ENCODE measurements at places on chromosomes 6 and 20.

DNA sequence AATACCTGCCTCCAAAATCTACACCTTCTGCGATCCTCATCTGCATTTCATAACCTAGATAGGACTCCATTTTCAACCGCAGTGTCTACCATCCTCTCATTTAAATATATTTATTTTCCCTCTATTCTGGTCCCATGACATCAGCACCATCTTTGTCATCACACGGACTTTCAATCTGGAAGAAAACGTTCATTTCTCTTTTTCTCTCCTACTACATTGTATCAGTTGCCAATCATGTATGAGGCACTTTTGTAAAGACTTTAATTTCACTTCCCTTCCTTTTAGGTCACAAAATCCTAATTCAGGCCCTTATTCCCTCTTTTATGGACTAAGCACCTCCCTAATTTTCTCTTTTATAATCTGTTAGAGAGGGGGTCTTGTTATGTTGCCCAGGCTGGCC, 89.6 kb downstream of the PHACTR1 start:
- no peak for DNase-seq

DNA sequence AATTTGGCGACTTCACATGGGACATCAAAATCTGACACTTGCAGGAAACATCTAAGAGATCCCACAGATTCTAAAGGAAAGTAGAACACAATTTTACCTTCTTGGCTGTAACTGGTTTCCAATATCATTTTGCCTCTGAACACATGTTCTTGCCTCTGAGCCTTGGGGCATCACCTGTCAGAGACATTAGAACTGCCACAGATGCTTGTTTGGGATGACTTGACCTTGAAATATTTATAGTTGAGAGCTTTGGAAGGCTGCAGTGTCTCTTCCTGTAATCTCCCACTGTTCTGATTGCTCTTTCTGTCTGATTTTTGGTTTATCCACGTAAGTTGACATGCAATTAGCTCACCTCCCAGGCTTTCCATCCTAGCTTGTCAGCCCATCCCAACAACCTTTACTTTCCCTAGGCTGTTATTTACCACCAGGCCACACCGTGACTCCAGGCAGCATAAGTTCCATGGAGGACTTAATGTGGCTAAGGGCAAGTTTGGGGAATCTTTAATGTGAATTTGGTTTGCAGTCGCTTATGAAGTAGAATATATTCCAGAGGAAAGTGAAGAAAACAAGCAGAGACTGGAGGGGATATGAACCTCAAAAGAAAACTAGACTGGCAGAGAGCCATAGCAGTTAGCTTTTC, 256.5 kb upstream of the RIN2 start:
- no peak for DNase-seq

DNA sequence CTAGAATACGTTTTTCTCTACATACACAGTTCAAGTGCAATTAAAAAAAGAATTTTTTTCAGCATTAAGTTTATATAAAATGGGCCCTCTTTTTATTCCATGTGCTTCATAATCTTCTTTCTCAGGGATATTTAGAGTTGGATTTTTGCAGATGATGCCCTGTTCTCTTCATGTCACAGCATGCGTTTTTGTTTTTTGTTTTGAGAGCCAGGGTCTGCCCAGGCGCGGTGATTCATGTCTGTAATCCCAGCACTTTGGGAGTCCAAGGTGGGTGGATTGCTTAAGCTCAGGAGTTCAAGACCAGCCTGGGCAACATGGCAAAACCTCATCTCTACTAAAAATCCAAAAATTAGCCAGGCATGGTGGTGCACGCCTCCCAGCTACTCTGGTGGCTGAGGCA, 82.9 kb upstream of the PRND start:
- no peak for DNase-seq

DNA sequence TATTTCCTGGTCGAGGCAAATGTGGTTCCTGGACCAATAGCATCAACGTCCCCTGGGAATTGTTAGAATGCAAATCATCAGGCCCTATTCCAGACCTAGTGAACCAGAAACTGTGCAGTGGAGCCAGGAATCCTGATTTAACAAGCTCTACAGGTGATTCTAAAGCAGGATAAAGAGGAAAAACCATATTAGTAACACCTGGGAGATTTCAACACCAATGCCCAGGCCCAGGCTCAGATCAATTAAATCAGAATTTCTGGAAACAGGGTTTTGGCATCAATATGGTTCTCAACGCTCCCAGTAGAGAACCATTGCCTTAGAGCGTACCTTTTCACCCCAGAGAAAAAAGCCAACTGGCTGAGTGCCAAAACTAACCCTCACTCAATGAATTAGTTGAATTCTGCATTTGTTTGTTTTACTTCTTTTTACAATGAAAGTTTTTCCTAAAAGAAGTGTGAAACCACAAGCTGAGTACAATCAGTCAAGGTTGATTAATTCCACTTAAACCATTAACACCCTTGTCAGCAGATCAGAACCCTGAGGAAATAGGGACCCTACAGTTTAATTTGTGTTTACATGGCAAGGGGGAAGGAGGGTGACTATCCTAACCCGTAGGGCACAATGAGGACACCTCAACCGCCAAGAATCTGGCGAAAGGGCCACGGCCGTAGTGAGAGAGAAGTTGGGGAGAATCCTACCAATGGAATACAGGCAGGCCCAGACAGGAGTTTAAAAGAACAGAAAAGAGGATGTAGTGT, 34.9 kb upstream of the LOC128125822 start:
- DNase-seq: no peak

GRCh38 chr6:144955859-144956258, 670.7 kb downstream of the UTRN start:
- no peak for DNase-seq

DNA sequence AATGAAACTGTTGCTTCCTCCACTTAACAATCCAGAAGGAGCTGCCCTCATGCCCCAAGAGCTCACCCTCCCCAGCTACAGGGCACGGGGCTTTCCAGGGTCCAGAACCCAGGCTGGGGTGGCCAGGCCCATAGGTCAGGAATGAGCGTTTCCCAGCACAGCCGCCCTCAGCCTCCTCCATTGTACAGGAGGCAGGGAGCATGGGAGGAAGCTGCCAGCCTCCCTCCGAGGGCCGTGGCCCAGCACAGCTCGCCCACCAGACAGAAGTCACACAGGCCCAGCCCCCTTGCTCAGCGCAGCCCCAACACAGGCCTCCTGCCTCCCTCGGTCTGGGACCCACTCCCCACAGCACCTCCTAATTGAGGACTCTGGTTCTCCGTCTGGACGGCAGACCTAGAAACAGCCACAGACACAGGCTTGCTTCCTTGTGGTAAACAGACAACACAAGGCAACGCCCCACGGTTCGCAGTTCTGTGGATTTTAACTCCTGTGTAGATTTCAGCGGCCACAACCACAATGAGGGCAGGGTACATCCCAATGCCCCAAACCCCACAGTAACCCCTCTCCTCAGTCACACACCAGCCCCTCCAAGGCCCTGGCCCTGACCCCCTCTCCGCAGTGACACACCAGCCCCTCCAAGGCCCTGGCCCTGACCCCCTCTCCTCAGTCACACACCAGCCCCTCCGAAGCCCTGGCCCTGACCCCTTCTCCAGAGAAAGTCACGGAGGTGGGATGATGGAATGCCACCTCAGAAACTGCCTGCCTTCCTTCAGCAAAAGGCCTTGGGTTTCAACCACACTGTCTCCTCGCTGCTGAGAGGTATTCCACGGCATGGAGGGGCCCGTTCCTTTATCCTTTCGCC, 173.5 kb downstream of the DLL1 start:
- DNase-seq: no peak

DNA sequence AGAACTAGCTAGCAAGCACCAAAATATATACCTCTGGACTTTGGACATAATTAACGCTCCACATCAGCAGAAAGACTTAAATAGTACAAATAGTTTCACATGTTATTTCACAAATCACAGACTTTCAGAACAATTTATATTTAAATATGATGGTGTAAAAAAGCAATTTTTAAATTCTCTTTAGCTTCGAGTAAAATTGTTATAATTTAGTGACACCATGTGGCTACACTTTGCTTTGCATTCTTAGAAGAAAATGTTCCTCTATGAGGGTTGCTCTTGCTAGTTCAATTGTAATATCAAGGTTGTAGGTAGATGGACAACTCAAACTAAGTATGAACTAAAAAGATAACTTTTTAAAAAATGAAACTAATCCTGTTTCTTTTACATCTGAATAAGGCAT, 69.0 kb downstream of the BTBD9 start:
- DNase-seq: no peak

DNA sequence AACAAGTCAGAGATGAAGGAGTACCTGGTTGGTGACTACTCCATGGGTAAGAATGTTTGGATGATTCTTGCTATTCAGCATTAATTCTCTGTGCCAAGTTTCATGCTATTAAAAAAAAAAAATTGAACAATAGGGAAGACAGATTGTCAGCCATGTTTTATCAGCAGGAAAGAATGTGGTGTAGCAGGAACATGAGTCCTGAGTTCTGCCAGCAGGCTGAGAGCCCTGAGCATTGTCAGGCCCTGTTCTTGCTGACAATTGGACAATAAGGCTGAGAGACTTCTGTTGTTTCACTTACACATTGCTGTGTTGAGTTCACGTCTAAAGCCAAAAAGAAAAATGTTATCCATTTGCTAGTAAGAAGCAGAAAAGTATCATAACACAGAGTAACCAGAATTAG, 70.4 kb upstream of the SMIM28 start:
- no peak for DNase-seq

DNA sequence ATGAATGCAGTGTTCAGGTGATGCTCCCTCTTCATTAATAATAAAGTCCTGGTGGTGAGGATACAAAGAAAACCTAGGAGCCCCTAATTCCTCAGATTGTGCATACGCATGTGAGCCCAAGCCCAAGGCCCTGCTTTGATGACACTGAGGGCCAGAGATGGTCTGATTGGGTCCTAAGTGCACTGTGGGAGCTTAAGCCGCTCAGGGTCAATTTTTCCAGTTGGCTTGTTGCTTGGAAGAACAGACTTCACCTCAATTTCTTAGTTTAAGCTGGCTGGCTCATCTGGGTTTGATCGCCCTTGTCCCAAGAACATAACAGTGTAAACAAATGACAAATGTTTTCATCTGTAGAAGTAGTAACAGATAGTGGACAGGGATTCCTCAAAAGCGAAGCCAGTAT, 41.4 kb downstream of the INSM1 start:
- no peak for DNase-seq

DNA sequence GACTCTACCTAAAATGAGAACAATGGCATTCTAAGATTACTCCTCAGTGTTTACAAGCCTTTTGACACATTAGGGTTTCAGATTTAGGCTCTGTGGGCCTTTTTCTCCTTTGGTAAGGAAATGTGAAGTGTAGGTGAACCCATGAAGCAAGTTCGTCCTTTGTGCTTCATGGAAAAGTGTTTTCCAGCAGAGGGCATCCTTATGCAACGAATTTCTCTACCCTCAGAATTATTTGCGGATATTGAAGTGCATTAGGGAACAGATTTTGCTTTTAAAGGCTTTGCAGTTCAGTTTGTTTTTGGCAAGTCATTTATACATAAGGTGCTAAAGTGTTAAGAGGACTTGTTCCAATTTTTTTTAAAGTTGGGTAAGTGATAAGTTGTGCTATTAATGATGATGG, 55.7 kb upstream of the FERMT1 start:
- DNase-seq: no peak

- DNase-seq: no peak
These were observed 123.0 kb downstream of the CD83 start for GRCh38 chr6:14240411-14241166.

- no peak for DNase-seq
These were observed 77.8 kb downstream of the TRAM2 start for GRCh38 chr6:52499026-52499425.

DNA sequence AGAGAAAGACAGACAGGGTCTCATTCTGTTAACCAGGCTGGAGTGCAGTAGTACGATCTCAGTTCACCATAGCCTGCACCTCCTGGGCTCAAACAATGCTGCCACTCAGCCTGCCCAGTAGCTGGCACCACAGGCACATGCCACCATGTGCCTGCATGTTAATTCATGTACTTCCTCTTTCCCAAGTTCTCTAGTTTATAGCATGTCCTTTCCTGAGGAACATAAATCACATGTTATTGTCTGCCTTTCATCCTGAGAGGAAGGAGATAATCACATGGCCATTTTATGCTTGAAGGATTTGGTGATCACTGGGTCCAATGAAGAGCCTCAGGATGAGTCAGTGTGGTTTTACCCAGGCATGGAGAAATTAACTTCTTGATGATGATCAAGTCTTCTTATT, 47.9 kb downstream of the COL11A2 start:
- no peak for DNase-seq

DNA sequence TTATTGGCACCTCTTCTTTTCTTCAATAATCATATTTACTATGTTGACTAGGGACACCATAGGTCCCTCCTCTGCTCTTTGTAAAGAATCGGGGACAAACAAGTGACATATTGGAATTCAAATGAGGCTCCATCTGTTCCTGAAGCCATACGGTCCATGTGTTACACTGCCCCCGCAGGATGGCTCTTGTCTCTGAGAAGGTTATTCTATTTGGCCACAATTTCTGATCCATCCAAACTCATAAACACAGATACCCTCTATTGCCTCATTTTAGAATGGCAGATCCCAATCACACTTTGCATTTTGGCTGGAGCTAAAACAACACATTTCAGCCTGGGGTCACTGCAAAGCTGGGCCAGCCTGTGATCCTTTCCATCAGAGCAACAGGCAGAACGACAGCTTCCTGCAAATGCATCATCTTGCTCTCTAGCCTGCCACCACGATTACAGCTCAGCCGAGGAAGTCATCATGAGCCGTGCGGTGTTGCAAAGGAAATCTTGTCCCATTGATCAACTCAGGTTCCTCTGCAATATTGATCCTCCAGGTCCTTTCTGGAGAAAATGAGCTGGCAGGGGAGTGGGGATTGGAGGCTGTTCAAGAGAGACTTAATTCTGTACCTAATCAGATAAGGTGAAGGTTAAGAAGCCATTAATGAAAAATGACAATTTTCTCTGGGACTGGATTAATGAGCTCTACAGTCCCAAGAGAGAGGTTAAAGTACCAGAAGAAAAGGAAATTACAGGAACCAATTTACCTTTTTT, 73.1 kb downstream of the AGPAT4 start:
- no peak for DNase-seq

- no peak for DNase-seq
These were observed 2.9 kb upstream of the TRIM39 start for GRCh38 chr6:30323806-30324205.

GRCh38 chr6:26233649-26234420, 131.2 kb upstream of the BTN3A2 start:
- DNase-seq: no peak

- DNase-seq: no peak
These were observed 155.5 kb downstream of the GJA1 start for GRCh38 chr6:121590916-121591315.

DNA sequence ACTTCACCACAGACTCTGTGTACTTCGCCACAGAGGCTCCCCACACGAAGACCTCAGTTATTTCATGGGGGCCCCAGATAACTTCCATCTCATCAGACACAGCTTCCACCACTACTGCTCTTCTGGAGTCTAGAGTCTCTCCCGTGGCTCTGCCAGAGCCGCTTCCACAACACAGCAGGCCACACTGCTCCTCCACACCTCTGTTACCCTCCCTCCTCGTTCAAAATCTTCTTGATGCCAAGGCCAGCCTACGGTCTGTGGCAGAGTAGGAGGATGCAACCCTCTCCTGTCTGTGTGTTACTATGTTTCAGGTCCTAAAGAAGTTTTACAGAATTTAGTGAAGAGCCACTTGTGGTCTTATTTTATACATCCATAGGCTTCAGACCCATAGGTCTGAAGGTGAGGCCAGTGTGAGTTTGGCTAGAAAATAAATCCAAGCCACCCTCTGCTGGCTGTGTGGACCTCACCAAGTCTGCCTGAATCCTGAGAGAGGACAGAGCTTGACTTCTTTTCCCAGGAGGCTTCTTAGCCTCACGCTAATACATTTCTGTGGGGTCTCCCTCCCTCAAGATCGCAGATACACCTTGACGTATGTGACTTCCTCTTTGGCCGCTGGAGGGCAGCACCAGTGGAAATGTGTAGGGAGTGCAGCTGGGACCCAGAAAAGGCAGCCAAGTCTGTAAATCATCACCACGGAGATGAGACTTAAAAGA, 197.7 kb downstream of the FAXC start:
- DNase-seq: no peak
